ENCODE measurements at places on chromosomes 12 and 14.

DNA sequence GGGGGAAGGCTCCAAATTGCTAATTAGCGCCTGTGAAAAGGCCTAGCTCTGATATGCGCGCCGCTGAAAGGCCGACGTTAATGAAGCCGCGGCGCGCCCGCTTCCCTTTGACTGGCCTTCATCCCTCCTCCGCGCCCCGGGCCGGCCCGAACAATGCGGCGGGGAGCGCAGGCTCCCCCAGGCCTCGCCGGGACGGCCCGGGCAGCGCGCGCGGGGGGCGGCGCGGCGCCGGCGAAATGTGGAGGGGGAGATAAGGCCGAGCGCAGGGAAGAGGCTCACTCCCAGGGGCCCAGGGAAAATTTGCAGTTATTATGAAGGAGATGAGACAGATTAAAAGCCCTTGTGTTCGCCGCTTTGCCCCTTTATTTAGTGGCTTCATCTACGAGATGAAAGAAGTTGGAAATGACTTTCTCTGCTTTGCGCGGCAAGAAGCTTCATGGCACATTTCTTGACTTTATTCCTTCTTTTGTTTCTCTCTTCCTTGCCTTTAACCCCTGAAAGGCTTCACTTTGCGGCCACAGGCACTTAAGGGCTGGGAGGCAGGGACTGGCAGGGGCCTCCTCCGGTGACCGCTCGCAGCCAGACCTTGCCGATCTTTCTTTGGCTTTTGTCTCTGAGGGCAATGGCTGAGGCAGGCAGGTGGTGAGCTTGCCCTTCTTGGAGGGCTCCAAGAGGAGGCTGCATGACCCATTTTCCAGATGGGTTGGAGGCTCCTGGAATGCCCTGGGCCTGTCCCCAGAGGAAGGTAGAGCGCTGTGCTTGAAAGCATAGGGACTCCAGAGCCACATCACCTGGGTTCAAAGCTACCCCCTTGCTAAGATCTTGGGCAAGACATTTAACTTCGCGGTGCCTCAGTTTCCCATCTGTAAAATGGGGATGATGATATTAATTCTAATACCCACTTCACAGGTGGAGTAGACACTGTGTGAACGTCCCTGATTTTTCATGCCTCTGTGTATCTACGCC is 12.7 kb upstream of the GPATCH2L start:
- no peak for DNase-seq

DNA sequence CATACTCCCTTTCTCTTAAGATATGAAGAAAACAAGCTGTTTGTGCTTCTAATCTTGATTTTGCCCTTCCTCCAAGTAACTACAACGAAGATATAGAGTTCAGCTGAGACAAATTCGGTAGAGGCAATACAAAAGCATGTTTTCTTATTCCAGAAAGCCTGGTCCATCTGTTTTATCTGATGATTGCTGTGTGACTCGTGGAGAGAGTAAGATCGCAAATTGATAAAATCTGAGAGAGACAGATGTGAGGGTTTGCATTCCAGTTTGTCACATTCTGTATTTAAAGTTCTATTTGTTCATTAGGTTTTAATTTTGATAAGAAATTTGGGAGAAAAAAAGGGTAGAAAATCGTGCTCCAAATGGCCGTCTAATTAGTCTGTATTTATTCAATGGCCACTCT is 192.1 kb downstream of the CPNE8 start:
- DNase-seq, result no peak

- no peak for DNase-seq
These were observed 861.3 kb upstream of the SEL1L start for GRCh38 chr14:82394916-82395315.

- DNase-seq, result no peak
These were observed 13.2 kb downstream of the CPNE8 start for GRCh38 chr12:38892087-38892786.
